ENCODE measurements at places on chromosomes 3 and 15.

DNA sequence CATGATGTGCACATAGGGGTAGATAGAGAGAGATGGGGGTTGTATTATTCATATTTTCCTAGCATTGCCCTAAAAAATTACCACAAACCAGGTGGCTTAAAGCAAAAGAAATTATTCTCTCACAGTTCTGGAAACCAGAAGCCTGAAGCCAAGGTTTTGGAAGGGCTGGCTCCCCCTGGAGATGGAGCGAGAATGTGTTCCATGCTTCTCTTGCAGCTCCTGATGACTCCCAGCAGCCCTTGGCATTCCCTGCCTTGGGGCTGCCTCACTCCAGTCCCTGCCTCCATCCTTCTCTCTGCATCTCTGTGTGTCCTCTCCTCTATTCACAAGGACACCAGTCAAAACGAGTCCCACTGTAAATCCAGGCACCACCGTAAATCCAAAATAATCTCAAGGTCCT, 91.5 kb upstream of the FAM174B start:
- DNase-seq = no peak

DNA sequence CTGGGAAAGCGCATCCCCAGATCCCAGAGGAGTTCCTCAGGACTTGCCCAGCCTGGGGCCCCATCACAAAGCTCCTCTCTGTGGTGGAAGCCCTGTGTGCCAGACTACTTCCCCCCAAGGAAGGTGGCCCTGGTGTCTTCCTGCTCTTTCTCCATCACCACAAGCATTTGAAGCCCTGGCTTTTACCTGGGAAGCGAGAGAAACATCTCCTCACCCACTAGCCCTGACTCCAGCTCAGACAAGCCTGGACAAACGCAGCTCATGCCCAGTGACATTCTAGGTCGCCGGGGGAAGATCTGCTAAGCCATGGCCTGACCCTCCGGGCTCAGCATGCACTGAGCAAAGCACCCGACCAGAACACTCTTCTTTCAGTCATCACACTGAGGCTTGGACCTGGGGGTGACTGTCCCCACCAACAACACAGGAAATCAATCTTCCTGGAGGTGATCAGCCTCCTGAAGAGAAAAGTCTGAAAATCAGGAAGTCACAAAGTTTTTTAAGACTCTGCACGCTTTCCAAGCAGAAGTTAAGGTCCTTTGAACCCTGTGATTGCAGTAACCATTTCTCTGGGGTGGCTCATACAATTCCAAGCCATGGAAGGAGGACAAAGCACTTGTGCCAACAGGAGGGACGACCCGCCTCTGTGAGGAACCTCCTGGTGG, 40.8 kb downstream of the KLHL25 start:
- no peak for DNase-seq

- no peak for DNase-seq
These were observed 466.4 kb upstream of the IL12A start for GRCh38 chr3:159522276-159522675.

DNA sequence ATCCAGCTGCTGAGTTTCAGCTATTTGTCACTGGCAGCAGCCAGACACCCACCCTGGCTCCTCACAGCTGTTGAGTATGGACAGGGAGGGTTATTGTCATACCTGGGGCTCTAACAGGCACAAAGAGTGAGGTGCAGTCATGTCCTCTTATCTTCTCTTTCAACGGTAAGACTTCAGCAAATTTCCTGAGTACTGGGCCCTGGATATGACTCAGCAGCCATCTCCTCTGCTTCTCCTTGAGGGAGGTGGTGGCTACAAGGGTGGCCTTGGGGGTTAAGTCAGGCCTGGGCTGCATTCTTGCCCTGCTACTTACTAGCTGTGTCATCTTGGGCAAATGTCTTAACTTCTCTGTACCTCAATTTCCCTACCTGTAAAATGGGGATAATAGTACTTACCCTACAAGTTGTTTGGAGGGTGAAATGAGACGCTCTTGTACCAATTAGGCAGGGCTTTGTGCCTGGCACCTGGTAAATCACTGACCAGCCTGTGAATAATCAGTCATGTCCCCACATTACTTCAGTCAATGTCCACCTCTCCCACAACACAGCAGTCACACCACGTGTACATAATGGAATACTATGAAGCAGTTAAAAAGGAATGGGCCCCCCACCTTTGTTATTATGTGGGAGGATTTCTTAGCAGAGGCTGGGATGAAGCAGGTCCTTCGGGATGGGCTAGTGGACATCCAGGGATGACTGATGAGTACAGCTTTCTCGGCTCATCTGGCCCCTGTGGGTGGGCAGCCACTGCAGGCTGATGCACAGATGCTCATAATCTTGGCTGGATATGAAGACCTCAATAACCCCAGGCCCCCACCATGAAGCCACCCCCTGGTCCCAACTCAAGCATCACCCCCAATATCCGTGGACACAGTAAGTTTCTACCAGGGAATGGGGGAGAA, 528.8 kb downstream of the SHQ1 start:
- DNase-seq = no peak

GRCh38 chr15:69806287-69806915, 291.3 kb downstream of the TLE3 start:
- no peak for DNase-seq

- no peak for DNase-seq
These were observed 33.8 kb downstream of the RYK start for GRCh38 chr3:134216851-134217250.

- no peak for DNase-seq
These were observed 21.2 kb upstream of the TM4SF4 start for GRCh38 chr3:149453140-149453805.

DNA sequence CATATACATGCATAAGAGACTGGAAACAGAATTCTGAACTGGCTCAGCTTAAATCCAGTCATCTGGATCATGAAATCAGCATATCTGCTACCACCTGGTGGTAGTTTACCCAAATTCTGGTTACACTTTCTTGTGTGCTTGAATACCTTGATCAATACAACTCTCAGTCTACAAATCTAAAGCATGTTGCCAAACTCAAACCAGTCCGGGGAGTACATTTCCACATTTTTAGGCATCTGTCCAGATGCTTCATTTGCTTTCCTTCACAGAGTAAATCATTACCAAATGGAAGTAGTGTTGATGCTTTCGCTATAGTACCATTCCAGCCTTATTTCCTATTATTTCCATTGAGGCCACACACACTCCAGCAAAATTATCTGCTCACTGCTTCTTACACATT, 126.4 kb downstream of the P2RY1 start:
- no peak for DNase-seq

DNA sequence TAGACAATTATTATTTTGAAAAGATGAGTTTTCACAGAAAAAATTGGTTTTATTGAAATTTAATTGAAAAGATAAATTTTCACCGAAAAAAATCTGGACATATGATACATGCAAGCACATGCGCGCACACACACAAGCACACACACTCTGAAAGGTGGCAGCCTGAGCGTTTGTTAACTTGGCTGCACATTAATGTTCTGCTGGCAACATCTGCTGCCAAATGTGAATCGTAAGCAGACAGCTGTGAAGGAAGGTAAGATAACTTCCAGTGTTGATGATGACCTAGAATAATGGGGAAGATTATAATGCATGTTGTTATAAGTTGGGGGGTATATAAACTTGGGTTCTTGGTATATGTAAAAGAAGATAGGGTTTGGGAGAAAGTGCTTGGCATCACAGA, 18.4 kb upstream of the CMTM7 start:
- no peak for DNase-seq

- no peak for DNase-seq
These were observed 596.6 kb upstream of the AGTR1 start for GRCh38 chr3:148101061-148101460.

GRCh38 chr15:47839233-47839825, 122.0 kb downstream of the SEMA6D start:
- no peak for DNase-seq

GRCh38 chr3:46349484-46350261, 4.2 kb upstream of the CCR2 start:
- DNase-seq = peak; percentile 41

DNA sequence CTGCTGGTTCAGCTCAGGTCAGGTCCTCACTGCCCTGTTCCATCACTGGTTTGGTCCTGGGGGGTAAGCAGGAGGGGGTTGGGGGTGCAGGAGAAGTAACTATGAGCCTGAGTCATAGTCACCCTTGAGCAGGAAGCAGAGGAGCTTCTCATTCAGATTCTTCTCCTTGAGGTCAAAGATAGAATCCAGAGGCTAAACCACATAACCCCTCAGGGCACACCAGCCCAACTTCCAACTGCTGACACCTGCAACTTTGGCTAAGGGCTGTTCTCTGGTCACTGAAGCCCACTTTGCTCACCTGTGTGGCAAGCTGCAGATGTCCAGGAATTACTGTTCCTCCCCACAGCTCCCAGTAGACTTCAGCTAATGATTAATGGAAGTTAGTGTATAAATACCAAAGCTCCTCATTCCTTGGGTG, 48.8 kb upstream of the LRRFIP2 start:
- DNase-seq = no peak

DNA sequence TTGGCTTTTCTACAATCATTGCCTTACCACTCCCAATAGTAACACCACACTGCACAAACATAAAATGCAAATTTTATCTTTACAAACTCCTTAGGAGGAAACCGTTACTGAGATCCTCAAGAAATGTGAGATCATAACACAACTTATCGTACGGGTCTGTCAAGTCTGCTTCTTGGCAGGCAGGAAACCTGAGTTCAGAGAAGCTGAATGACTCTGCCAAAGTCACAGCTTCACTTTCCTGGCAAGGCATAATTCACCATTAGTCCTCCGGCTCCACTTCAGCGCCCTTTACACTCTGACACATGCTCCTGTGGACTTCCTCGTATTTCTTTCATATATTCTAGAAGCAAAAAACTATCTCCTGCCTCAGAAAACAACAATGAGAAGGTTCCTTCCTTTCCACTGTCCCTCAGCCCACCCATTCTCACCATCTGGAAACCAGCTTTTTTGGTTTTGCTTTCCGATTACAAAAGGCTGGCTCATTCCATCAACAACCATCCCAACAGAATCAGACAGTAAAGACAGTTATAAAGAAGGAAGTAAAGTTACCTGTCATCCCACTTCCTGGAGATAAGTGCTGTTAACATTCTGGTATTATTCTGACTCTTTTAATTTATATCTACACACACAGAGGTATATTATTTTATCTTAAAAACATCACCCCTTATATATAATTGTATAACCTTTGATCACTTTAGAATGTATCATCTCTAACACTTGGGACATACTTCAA, 223.4 kb downstream of the STT3B start:
- DNase-seq = no peak

DNA sequence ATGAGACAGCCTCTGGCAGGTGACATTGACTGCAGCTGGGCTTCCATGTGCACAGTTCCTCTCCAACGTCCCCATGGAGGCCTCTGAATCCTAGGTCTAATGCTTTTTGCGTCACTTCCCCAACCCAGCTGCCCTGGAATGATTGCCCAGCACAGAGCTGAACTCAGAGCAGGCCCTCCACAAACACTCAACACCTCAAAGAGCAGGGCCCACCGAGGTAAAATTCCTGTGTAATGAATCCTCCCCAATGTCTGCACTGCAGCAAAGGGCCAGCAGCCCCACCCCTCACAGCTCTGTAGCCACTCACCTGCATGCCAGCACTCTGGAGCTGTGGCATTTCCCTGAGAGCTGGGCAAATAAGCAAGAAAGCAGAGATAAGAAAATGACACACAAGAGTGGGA, 42.6 kb upstream of the DUSP7 start:
- no peak for DNase-seq

DNA sequence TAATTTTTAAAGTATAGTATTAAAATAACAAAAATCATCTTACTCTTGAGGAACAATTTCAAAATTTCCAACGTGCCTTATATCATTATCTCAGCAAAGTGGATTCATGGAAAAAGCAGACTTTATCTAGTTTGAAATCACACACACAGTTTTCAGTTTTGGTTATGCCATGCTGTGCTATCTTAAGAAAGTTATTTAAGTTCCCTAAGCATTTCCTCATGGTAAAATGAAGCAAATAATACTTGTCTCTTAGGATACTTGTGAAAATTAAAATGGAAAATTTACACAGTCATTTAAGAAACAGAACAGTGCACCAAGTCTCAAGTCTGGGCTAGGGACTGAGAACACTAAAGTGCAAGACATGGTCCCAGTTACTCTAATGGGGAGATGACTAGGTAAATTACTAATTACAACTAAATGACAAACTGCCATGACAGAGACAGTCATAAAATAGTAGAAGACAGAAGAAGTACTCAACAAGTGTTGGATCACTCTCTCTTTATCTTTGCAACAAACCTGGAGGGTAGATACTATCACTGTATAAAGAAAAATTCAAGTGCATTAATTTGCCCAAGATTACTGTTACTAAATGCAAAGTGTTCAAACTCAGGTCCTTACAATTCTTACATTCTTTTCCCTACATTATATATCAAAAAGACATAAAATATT, 44.8 kb downstream of the DMXL2 start:
- no peak for DNase-seq

- DNase-seq = no peak
These were observed 7.7 kb downstream of the CAPN3 start for GRCh38 chr15:42367041-42367440.

GRCh38 chr3:72816862-72817355, 31.3 kb downstream of the SHQ1 start:
- no peak for DNase-seq

DNA sequence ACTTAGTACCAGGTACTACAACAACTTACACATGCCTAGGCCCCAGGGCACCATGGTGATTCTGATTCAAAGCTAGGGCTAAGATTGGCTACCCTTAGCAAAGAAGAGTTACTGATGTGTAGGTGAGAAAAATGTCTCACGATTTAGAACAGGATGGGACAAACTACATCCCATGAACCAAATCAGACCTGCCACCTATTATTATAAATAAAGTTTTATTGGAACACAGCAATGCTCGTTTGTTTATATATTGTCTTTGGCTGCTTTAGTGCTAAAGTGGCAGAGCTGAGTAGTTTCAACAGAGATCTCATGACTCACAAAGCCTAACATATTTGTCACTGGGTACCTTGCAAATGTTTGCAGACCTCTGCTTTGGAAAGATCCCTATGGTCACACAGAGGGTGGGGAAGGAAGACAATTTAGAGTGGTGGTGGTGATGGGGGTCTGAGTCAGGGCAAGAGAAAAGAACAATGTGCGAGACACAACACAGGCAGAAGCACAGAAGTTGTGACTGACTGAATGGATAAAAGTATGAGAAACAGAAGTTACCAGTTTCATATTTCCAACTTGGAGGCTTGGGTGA, 770.6 kb upstream of the CFAP20DC start:
- no peak for DNase-seq

GRCh38 chr3:8996681-8997121, 33.4 kb upstream of the RAD18 start:
- DNase-seq = no peak

DNA sequence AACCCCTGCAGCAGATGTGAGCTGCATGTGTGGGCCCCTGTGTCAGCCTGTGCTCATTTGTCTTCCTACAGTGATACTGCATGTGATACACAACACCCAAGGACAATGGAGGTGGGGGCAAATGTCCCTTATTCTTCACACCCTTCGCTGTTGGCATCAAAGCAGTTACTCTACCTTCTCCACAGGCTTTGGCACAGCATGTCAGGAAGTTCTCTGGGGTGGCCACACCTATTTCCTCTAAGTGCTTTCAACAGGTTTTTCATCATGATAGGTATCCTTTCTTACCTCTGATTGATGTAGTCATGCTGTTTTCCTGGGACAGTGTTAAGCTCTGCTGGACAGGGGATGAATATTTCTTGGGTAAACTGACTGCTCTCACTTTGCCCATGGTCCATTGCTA, 29.5 kb downstream of the ZNF662 start:
- DNase-seq = peak; percentile 42

- DNase-seq = no peak
These were observed 250.2 kb upstream of the ATP10A start for GRCh38 chr15:26113296-26113695.
